ENCODE measurements at places on chromosomes 3 and 15.

DNA sequence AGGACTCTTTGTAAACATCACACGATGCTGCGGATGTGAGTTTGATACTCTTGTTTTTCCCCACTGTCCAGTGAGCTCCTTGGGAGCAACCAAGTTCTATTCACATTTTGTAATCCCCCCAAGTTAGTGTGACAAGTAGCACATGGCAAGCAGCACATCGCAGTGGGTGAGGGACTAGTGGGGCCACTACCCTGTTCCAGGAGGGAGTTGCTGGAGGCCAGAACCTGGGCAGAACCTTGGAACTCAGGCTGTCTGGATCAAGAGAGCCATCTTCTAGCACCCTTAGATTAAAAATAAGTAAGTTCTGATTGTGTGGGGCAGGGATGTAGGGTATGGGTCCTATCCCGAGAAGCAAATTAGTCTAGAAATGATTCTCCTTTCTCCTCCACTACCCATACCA is 91.7 kb downstream of the CHRNA7 start:
- DNase-seq = no peak

DNA sequence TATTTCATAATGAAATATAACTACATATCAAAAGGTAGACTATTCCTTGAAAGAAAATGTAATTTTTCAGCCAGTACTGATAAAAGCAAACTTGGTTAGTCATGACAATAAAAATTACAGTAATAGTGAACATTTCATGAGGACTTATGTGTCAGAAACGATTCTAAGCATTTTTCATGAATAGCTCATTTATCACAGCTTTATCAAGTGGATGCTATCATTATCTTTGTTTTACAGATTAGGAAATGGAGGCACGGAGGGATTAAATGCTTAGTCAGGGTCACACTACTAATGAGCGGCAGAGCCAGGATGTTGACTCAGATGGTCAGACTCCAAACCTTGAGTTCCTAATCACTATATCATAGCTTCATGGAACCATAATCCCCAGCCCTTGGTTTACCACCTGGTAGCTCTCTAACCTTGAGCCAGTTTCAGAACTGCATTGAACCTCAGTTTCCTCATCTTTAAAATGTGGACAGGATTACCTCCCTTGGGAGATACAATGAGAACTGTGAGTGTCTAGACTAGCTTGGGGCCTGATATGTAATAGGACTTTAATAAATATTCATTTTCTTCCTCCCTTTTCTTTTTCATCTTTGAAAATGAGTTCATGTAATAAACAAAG is 85.4 kb downstream of the TNIK start:
- DNase-seq = no peak

DNA sequence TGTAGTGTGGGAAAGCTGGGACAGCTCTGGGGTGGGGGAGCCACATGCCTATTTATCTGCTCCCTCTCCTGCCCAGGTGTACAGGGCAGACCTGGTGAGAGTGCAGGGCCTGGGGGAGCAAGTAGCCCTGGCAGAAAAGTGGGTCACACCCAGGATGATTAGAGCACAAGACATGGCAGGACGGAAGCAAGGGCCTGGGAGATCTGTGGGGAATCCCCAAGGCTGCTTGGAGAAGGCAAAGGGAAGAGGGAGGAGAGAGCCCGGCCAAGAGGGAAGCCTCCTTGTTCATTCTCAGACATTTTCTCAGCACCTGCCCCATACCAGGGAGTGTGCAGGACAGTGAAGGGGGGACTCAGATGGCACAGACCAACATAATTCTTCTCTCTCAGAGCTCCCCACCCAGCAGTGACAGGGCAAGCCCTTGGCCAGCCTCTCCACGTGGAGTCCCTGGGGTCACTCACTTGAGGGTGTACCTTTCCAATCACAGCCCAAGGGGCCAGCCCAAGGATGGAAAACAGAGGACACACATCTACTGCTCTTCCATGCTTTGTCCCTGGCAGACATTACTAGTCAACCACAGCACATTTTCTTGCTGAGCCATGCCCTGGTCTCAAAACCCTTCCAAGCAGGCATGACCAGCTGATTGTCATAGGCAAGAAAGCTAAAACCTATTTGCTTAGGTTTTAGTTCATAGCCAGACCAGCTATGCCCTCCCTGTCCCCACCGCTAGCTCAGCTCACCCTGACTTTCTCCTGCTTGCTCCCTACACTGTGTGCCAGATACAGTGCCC is 4.9 kb upstream of the DUSP7 start:
- no peak for DNase-seq

- DNase-seq = no peak
Observed at GRCh38 chr15:77773903-77774302, 141.2 kb upstream of the LINGO1 start.

GRCh38 chr3:105414841-105415240 is 48.1 kb downstream of the ALCAM start:
- DNase-seq = no peak

- peak; percentile 92 for DNase-seq
Observed at GRCh38 chr15:62896969-62897486, 145.5 kb upstream of the TPM1 start.

DNA sequence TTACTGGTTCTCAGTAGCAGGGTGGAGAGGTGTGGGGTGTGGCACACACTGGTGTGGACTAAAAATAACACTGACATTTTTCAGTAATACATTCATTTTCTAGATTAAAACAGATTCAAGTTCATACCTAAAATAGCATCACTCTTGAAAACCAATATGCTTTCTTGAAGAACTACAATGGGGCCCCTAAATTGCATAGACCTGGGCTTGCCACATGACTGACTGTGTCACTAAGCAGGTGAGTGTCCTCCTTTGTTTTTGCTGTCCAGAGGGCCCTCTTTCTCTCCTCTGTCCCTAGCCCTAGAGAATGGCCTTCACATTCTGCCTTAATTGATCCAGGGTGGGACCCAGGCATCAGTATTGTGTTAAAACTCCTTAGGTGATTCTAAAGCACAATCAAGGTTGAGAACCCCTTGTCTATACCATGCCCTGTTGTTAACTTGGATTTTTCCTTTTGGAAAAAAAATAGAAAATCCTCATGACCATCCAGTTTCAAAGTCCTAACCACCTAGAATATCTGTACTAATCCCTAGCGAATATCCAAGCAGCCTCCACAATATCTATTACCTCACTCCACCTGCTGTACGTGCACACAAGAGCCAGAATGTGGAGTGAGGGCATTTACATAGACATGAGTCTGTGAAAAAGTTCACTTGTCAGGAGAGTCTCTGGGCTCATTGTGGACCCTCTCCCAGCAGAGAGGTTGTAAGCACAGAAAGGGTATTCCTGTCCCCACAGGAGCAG is 18.7 kb upstream of the TMEM41A start:
- no peak for DNase-seq

GRCh38 chr3:131762981-131763564 is 260.3 kb upstream of the MRPL3 start:
- DNase-seq = no peak

DNA sequence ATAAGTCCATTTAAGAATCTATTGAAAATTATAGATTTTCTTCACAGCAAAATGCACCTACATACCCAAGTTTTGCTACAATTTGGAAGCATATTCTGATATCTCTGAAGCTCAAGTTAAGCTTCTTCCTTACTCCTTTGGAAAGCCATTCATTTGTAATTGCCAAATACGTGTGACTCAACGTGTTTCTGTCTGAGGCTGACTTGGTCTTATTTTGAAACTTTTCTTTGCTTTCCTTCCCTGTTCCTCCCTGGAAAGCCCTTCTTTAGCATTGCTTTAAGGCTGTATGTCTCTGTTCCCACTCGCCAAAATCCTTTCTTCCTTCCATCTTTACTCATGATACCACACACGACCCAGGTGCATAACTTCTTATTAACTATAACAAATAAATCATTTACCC is 232.0 kb downstream of the ZBBX start:
- DNase-seq = no peak

DNA sequence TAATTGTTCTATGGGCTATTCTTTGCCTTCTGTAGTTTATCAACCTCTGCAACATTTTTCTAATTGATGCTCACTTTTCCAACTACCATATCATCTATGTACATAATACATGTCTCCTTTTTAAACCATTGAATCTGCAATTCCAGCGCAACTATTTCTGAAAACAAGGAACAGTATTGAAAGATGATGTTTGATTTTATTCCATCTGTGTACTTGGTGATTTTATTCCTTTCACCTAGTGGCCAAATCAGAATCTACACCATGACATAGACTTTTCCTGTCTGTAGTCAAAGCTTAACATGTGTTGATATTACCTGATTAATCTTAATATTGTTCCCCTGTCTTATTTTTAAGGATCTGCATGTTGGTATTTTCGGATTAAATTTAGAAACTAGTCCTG is 13.0 kb downstream of the NKTR start:
- DNase-seq = no peak

DNA sequence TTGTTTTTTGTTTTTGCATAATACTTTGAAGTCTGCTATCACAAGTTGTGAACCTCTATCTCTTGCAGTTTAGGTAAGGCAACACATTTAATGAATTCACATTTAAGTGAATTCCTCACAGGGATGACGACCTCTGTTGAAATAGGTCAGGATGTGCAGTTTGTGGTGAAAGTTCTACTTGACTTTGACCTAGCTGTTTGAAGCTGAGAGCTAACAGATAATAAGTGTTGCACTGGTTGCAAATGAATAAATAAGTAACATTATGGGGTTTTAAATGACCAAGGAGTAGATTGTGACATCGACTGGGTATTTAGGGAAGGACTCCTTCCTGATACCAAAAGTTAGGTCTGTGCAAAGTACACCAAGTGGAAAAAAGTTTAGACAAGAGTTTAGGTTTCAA is 23.9 kb downstream of the NIT2 start:
- DNase-seq = no peak

GRCh38 chr3:138230525-138230924 is 43.4 kb downstream of the ARMC8 start:
- DNase-seq = no peak

- no peak for DNase-seq
Observed at GRCh38 chr3:15064299-15064834, 748 bp downstream of the MRPS25 start.

- no peak for DNase-seq
Observed at GRCh38 chr3:40287248-40287647, 22.3 kb upstream of the EIF1B start.

DNA sequence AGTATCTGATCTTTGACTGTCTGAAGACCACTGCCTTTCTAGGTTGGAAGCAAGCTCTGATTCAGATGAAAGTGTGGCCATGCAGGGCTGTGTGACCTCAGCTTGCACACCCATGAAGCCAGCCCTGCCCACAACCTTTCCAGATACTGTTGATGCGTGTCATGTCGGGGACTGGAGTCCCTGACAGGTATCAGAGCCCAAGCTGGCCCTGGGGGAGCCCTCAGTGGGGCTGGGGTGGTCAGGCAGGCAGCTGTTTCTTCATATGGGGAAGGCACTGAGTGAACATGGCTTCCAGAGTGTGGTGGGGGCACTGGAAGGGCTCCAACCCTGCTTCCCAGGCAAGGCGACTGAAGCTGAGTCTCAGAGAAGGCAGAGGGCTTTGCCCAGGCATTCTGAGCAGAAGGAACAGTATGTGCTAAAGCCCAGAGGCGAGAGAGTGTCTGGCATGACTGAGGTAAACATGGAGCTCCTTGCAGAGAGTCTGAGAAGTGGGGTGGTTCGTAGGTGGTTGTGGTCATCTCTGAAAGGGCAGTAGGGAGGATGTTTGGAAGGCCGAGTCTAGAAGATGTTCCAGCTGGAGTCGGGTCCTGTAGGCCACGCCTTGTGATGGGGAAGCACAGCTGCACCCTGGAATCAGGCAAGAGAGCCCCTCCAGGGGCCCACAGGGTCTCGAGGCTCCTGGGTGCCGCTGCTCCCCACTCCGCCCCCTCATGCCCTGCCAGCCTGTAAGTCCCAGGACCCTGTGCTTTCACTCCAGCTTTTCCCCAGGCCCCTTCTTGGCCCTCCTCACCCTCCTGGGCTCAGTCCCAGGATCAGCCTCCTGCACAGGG is 122.2 kb downstream of the EEFSEC start:
- DNase-seq = no peak

DNA sequence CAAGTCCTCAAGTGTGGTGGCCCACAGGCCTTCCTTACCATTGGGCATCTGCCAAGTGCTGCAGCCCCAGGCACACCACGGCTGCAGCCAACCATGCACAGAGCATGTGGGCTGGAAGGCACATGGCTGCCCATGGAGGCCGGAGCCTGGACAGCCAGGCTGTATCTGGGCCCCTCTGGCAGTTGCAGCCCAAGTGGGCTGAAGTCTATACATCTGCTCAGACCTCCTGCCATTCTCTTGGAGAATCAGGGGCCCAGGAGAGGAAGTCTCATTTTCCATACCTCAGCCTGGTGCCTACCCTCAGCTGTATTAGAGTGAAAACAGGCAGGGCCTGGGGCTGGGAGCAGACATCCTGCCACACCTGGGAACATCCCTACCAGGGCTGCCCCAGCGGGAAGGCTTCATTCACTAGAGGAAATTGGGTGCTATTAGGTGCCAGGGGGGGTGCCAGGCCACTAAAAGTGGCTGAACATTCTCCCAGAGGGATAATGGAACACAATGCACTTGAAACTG is 48.0 kb upstream of the SLCO2A1 start:
- DNase-seq = no peak

DNA sequence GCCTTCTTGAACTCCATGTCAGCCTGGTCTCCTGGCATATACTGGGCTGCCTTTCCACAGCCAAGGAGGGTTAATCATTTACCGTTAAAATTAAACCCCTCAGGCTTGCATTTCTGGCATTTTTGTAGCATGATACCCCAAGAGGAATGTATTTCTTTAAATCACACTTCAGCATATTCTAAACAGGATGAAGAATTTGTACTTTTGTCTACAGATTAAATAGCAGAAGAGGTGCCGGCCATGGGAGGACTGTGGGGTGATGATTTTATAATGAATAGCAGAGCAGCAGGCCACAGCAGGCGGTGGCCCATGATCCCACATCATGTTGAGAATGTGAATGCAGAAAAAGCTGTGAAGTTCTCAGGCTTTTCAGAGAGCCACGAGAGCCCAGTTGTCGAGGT is 90.2 kb downstream of the ARNT2 start:
- no peak for DNase-seq

- no peak for DNase-seq
Observed at GRCh38 chr3:158773166-158773565, 28.7 kb upstream of the MFSD1 start.

DNA sequence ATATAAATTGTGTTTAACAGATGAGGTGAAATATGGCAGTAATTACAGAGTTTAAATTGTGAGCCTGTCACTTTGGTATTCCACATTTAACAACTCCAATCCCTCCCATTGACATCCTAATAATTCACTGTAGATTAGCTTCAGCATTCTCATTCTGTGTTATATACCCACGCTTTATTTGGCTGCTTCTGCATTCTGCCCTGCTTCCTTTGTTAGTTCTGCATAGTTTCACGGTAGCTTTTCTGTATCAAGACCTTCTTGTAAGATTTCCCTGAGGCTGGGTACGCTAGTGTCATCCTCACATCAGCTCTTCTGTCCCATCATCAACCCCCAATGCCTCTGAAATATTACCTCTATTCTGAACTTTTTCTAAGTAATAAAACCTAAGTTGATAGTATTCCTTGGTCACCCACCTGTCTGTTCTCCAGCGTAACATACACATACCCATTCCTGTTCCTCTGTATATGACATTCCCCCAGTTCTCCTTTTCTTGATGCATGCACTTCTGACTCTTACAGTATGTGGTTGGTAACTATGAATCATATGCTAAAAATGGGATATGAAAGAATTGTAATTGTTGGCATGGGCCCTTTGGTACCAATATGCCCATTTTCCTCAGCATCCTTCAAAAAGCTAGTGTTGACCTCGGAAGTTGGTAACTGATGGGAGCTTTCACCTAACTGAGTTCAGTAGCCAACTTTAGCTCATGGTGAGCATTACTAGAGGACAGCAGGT is 171.2 kb downstream of the KLHL25 start:
- DNase-seq = no peak
